SW480 (cell line): ENCODE measurements at places on chromosomes 1 and 21.

GRCh38 chr1:204359474-204360255 lies at the start of gene PLEKHA6:
Gene PLEKHA6, minus strand, starts transcription at chr1:204359929. Its CDS starts 86,202 bp downstream, at chr1:204273727.
- no peak for DNase-seq

DNA sequence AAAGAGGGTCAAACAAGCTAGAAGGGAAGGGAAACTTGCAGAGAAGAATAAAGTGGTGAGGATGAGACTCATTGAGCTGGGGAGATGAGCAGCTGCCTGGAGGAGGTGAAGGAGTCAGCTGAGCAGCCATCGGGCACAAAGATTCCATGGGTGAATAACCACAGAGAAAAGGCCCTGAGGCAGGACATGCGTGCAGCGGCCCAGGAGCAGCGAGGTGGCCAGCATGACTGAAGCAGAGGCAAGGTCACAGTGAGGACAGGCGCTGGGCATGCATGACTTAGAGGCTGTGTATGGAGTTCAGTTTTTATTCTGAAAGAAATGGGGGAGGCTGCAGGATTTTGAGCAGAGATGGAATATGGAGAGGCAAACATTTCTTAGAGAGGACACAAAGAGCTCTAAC lies 24.9 kb downstream of the OLFML2B start:
- DNase-seq, result no peak

DNA sequence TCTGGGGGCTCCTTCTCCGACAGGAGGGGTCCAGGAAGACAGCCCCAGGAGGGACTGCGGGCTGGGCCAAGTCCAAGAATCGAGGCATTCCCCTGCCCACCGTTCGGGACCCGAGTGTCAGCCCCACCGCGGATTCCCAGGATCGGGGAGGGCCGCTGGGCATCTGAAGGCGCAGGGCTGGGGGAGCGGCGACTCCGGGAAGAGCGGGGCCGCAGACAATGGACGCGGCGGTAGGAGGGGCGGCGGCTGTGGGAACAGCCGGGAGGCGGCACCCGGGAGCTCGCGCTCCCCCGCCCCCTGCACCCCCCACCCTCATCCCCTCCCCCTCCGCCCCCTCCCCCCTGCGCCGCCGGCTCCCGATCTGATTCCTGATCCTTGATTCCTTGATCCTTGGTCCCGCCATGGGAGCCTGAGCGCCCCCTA lies at the start of gene VANGL2:
TSS of gene VANGL2 (plus strand) at position 342 of the 423 bp plus-strand sequence. CDS start 15,274 bp downstream, outside the sequence.
- peak; percentile 33 for DNase-seq

GRCh38 chr1:33637846-33638440 lies 165.5 kb downstream of the ZSCAN20 start:
- no peak for DNase-seq

DNA sequence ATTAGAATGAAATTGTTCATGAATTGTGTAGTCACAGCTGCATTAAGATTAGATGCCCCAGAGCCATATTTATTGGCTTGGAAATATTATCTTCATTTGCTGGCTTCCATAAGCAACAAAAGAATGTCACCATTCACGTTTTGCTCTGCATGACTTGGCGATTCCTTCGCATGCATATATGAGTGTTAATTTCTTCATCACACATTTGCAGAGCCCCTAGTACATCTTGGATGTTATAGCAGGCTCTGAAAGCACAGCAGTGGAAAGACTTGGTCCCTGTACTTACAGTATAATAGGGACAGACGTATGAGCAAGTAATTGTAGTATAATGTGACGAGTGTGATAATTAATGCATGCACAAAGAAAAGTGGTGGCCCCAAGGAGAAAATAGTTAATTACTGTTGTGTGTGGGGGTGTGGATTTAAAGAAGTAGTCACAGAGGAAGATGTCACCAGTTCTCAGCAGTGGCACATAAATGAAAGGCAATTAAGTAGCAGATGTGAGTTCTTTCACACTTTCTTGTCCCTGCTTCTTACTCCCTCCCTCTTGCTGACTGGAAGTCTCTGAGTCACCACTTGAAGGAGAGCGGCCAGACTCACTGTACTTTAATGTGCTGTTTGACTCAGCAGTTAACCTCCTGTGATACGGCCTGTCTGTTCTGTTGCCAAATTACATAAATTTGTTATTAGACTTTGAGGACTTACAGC lies 21.0 kb downstream of the S100A10 start:
- DNase-seq, result peak; percentile 39

- no peak for DNase-seq
Measured at GRCh38 chr1:59985911-59986515, 59.4 kb upstream of the CYP2J2 start.

DNA sequence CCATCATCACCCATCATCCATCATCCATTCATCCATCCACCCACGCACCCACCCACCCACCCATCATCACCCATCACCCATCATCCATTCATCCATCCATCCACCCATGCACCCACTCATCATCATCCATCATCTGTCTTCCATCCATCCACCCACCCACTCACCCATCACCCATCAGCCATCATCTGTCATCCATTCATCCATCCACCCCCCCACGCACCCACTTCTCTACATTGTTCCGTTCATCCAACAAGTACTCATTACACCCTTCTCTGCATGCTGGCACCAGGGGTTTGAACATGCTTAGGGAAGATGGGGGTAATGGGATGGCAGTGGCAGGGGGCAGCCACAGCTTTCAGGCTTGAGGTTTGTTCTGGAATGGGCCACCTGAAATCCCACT lies 82.1 kb downstream of the ADARB1 start:
- DNase-seq, result no peak

GRCh38 chr1:225465793-225466517 lies 38.1 kb upstream of the LBR start:
- no peak for DNase-seq

DNA sequence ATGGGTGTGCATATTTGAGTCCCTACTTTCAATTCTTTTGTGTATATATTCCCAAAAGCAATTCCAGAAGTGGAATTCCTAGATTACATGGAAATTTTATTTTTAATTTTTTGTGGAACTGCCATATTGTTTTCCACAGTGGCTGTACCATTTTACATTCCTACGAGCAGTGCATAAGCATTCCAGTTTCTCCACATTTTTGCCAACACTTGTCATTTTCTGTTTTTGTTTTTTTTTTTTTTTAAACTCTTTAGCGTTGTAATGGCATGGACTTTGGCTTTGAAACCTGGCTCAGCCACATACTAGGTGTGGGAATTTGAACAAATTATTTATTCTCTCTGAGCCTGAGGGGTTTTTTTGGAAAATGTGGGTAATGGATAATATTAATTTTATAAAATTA lies 214.5 kb upstream of the UBE2U start:
- no peak for DNase-seq

GRCh38 chr1:230064283-230064682 lies 2.8 kb upstream of the GALNT2 start:
- DNase-seq, result no peak

DNA sequence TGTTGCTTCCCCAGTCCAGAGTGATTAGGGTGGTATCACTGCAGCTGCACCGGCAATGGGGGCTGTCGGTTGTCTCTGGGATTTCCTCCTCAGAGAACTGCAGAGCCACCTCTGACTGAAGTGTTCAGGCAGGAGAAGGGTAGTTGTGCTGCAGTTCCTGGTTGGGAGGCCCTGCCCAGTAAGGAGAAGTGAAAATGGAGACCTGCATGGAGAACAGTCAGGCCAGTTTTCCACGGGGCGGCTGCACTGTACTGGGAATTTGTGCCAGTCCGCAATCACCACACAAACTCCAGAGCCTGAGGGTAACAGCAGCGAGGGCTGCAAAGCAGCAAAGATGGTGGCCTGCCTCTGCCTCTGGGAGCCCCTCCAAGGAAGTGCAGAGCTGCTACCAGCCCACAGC lies 58.1 kb upstream of the CCDC190 start:
- no peak for DNase-seq

GRCh38 chr1:232389744-232390143 lies 240.2 kb downstream of the SIPA1L2 start:
- no peak for DNase-seq

- DNase-seq, result no peak
Measured at GRCh38 chr21:39108291-39109162, 74.7 kb downstream of the PSMG1 start.

GRCh38 chr1:184210031-184210430 lies 158.5 kb downstream of the TSEN15 start:
- DNase-seq, result no peak

- DNase-seq, result no peak
Measured at GRCh38 chr1:181057079-181057478, 23.3 kb downstream of the MR1 start.

DNA sequence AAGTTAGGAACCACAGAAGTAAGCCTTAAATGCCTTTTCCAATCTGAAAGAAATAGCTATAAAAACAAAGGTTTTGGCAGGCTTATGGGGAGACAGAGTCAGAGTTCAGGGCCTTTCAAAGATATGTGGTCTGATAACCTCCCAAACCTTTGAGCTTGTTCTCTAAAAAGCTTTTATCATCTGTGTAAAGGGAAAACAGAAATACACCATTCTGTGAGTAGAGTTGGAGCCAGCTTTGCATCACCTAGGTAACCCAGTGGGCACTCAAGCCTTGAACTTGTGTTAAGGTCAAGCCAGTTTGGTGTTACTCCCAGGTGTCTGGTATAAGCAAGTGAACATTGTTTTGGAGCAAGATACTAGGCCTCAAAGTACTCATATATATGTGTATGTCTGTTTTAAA lies 50.1 kb downstream of the LAMC1 start:
- no peak for DNase-seq

DNA sequence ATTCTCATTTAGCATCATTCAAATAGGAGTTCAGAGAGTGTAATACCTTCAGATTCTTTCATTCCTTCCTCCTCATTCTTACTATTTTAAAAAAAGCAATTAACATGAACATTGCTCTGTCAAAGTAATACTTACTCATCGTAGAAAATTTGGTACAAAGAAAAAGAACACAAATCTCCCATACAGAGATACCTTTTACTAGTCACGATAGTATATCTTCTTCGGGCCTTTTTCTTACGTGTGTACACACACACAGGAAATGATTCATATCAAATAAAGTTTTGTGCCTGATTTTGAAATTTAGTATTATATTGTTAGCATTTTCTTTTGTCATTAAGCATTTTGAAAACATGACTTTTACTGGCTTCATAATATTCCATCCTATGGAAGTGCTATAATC lies 52.9 kb downstream of the NCF2 start:
- DNase-seq, result no peak

GRCh38 chr1:211683396-211684297 lies 8.2 kb upstream of the NEK2 start:
- no peak for DNase-seq

DNA sequence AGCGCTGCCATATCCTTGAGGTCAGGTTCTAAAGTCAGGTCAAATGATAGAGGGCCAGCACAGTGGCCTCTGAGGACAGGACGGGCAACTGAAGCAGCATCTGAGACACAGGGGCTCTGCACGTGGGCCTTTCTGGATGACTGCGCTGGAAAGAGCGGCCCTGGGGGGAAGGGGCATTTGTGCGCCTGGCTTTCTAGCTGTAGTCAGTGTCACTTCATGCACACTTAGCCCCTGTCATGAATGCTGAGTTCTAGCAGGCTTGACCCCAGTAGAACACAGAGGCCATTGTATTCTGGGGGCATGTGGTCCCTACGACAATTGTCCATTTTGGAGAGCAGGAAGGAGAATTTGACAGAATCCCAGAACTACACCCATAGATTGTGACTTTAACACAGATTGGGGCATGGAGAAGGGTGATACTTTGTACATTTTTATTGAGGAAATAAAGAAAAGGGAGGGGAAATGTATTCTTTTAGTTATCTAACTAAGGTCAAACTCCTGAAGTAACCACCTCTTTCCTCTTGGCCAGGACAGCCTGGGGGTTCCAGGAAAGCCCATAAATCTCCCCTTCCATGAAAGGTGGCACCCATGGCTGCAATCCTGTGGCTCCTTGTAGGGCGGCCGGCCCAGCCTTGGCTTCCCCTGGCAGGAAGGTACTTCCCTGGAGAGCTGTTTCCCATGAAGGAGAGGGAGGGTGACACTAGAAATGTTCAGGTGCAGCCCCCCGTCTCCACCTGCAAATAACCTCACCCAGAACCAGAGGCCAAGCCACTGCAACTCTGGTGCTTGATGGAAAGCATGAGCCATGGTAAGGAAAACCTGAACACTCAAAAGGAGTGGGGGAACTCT lies 34.4 kb downstream of the NTPCR start:
- no peak for DNase-seq

- no peak for DNase-seq
Measured at GRCh38 chr1:186754542-186755145, 74.1 kb upstream of the PLA2G4A start.

DNA sequence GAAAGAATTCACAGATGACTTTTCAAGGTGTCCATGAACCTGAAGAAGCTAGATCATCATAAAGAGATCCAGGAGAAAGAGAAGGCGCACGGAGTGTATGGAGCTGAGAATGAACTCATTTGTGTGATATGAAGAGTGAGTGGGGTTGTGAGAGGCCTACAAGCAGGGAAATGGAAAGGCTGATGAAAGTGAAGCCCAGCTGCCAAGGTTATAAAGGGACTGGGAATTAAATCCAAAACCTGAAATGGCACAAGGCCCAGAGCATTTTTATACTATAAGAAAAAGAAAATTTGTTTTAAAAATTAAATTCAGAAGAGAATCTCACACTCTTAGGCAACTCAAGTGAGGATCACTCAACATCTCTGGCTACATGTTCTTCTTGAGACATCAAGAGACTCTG lies 43.4 kb downstream of the HSD3B1 start:
- no peak for DNase-seq

- no peak for DNase-seq
Measured at GRCh38 chr1:69029649-69030048, 532.8 kb upstream of the DEPDC1 start.

- DNase-seq, result no peak
Measured at GRCh38 chr1:241086686-241087085, 270.3 kb downstream of the RGS7 start.

DNA sequence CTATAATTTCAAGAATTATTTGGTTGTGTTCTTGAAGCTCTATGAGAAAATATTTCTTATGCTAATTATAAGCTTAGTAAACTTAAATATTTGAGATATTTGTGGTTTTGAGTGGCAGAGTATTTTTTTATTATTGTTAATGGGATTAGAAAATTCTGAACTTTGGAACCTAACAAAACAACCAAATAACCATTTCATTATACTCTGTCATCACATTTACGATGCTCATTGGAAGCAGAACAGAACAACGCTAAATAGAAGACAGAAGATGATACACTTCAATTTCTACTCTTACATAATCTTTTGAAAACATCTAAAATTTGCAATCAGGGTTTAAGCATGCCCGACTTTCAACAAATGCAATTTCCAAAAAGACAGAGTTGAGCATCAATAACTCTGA lies 270.2 kb downstream of the PTPRC start:
- no peak for DNase-seq

- DNase-seq, result no peak
Measured at GRCh38 chr1:19616489-19616888, 27.6 kb upstream of the NBL1 start.

GRCh38 chr1:201713086-201713810 lies 115.7 kb upstream of the IPO9 start:
- DNase-seq, result peak; percentile 65
